ENCODE measurements at places on chromosomes 3 and 15.

GRCh38 chr3:182795389-182795782, 2.1 kb downstream of the ATP11B start:
- DNase-seq: peak; percentile 55

DNA sequence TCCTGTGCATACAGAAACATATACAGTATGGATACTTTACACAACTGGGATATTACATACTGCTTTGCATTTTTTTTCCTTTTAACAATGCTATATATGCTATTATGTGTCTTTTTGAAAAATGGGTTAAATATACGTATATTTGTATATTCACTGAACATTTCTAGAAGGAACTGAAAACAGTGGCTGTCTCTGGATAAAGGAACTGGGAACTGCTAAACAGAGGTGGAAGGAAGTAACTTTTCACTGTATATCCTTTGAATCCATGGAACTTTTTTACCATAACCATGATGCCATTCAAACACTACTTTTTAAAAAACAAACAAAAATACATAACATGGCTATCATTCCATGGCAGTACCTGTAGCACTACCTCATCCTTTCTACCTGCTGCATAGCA, 1.8 kb downstream of the MTFMT start:
- DNase-seq: no peak

- DNase-seq: peak; percentile 73
Measured at GRCh38 chr3:111151438-111151837, 79.8 kb downstream of the NECTIN3 start.

GRCh38 chr3:63400246-63400860, 122.2 kb downstream of the SYNPR start:
- DNase-seq: peak; percentile 45

DNA sequence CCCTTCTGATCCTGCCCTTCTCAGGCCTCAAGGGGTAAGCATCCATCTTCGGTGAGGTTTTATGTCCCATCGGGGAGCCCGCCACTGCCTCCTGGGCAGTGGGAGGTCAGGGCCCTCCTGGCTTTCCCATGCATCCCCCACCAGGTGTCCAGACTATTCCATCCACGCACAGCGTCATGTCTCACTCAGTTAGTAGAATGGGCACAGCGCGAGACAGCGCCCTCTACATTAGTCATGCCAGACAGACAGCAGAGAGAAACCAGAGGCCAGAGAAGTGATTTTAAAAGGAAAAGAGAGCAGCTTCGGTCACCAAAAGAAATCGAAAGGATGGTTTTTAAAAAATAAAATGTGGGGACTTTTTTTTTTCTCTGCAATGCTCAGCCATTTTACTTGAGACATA, 49.8 kb downstream of the ZDHHC3 start:
- no peak for DNase-seq

- peak; percentile 30 for DNase-seq
Measured at GRCh38 chr3:46663591-46664135, 29.8 kb downstream of the ALS2CL start.

DNA sequence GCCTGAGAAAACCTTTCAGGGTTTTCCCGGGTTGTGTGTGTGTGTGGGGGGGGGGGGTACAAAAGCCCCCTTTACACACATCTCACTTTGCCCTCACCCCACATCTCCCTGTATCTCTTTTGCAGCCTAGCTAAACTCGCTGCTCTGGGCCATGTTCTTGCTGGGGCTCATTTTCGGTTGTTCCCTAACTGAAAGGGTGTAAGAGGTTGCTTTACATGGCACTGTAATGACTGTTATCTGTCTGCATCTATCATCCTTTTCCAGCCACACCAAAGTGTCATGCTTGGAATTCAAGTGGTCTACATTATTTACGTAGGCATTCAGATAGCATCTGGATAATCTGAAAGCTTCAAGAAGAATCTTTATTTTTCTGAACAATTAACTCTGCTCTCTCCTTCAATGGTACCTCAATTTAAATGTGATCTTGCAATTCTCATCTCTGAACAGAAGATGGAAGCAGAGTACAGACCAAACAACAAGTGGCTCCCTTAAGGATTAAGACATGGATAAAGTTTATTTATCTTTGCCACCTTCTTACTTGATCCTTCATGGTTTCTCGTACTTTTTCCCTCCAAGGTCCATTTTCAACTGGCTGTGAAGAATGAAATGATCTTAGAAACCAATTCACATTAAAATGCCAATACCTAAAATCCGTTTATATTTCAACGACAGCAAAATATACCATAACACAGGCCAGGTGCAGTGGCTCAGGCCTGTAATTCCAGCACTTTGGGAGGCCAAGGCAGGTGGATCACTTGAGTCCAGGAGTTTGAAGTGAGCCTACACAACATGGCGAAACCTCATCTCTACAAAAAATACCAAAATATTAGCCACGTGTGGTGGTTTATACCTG, 34.9 kb downstream of the DCLK3 start:
- peak; percentile 56 for DNase-seq

- DNase-seq: no peak
Measured at GRCh38 chr3:167397826-167398225, 17.7 kb upstream of the ZBBX start.

DNA sequence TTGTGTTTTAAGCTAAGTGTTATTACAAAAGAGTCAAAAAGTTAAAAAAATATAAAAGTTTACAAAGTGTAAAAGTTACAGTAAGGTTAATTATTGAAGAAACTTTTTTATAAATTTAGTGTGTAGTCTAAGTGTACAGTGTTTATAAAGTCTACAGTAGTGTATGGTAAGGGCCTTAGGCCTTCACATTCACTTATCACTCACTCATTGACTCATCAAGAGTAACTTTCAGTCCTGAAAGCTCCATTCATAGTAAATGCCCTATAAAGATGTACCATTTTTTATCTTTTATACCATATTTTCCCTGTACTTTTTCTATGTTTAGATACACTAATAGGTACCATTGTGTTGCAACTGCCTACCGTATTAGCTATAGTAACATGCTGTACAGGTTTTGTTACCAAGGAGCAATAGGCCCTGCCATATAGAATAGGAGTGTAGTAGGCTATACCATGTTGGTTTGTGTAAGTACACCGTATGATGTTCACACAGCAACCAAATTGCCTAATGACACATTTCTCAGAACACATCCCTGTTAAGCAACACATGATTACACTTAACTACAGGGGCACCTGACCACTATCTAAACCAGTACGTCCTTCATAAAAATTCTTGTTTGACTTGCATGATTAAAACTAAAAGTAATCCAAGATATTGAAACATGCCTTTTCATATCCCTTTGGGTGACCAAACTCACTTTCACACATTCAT, 17.2 kb downstream of the RAD18 start:
- DNase-seq: no peak

DNA sequence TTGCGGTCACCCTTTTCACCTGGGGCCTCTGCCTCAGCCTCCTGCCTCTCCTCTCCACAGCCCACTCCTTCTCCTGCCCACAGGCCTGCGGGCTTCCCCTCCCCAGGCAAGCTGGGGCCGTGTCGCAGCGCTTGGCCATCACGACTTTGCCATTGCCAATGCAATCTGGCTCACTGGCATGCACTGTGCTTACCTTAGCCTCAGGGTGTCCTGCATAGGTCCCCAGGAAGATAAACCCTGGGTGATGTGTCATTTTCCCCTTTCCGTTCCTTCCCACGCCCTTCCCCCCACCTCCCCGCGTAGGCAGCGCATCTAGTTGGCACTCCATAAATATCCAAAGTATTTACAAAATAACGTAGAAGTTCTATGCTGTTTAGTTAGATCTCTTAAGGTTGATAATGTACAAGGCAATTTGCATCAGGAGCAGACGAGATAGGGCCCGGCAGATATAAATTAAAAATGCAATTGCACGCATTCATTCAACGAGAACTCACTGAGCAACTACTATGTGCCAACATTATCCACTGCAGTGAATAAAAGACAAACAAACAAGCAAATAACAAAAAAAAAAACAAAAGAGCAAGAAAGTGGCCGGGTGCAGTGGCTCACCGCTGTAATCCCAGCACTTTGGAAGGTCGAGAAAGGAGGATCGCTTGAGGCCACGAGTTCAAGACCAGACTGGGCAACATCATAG, 973 bp upstream of the COPG1 start:
- no peak for DNase-seq

GRCh38 chr3:54874816-54875556, 52.9 kb downstream of the LRTM1 start:
- DNase-seq: no peak

- peak; percentile 68 for DNase-seq
Measured at GRCh38 chr3:161274691-161275298, 53.7 kb downstream of the NMD3 start.

- no peak for DNase-seq
Measured at GRCh38 chr3:185037801-185038200, 115.1 kb downstream of the C3orf70 start.

DNA sequence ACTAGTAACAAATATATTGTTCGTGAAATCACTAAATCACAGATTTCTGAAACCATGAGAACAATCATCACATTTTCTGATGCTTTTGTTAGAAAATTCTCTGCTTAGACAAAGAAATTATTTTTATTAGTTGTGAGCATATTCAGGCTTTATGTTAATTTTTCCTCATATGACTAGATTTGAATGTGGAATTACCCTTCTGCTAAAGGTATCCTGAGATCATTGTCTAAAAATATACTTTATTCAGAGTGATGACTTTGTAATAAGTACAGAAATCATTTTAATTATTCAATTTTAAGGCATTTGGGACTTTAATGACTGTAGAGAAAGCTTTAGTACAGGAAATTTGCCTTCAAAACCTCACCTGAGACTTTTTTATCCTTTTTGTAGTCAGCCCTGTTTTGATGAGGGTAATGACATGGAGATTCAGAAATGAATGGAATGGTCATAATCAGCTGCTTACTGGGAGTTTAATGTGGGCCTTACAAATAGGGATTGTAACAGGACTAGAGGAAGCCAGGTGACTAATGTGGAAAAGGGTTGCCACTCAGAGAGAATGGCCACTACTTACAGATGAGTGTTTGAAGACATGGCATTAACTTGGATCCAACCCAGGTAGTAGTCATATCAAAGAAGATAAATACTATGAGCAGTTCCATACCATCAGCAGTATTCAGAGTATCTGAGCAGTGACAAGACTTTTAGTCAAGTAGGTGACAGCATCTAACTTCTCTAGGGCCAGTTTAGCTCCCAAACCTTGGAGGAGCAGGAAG, 148.3 kb downstream of the MBNL1 start:
- peak; percentile 60 for DNase-seq

DNA sequence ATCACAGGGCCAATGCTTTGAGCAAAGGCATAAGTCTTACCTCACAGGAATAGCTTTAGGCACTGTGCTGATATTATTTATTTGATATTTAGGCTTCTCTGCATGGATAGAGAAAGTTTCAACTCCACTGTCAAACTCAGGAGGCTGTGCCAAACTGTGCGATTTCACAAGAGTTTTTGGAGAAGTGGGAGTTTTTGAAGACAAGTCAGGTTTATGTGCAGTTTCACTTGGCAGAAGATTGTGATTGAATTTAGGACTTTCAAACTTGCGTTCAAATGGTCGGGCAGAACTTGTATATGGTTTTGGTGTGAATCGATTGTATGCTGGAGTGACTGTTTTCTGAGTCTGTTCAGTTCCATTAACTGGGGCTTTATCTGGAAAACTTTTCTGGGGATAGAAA, 113.7 kb downstream of the TJP1 start:
- no peak for DNase-seq

DNA sequence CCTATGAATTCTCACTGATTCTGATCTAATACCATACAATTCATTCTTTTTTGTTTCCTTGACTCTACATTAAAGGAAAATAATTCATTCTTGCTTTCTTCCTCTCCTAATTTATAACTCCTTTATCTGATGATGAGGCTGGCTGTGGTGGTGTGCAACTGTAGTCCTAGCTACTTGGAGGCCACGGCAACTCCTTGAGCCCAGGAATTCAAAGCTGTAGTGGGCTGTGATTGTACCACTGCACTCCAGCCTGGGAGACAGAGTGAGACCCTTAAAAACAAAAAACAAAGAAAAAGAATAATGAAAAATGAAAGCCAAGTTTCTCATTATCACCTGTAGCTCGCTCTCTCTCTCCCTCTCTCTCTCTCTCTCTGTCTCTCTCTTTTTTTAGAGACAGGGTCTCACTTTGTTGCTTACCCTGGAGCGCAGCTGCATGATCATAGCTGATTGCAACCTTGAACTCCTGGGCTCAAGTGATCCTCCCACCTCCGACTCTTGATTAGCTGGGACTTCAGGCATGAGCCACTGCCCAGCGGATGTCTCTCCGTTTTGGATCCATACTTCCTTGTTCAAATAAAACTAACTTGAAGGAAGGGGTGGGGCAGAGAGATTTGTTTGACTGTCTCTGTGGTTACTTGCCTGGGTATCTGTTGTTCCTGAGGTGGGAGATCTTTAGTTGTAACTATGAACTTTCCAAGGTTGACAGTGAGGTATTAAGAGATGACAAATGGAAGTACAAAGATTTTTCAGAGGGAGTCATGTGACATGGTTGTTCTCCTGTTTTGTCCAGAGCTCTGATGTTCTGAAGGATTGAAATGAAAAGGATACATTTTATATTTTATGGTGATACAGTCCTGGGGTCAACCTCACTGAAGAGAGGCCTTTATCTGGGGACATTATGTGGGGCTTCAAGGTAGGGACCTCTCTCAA, 46.9 kb downstream of the STARD9 start:
- peak; percentile 4 for DNase-seq

DNA sequence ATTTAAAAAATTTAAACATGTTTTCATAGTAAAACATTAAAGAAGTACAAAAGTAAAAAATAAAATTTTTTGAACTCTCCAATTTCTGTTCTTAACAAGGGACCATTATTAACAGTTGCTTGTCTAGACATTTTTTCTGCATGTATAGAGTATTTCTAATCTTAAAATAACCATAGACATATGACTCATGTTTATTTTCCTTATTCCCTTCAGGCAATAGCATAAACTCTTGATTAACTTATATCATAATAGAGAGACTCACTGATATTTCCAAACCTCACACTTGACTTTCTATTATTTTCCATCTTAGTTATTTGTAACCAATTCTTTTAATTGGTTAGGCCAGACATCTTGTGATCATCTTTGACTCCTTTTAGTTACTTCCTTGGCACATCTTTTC, 325.6 kb upstream of the SOX14 start:
- no peak for DNase-seq

- no peak for DNase-seq
Measured at GRCh38 chr15:101378171-101378755, 83.2 kb upstream of the SNRPA1 start.

DNA sequence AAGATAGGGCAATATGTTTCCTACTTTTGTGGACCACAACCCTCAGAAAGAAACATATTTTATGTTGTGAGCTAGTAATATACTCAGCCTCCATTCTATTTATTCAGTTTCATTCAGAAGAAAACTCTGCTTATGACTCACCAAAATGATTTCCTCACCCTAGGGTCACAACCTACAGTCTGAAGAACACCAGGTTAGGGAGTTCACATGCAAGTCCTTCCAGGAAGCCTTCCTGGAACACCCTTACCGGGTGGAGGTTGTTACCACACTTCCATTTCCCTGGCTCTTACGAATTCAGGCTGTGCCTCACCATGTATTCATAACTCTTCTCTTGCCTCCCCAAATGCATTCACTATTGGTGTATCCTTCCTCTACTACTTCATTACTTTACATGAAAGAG, 228.0 kb upstream of the ADAMTS9 start:
- peak; percentile 66 for DNase-seq

GRCh38 chr3:147613725-147614124, 204.6 kb downstream of the ZIC1 start:
- no peak for DNase-seq

GRCh38 chr3:126355251-126355650, 2.0 kb downstream of the KLF15 start:
- no peak for DNase-seq
